ENCODE measurements at places on chromosomes 2 and 18.

GRCh38 chr2:31922542-31923408 lies 88.0 kb downstream of the MEMO1 start:
- DNase-seq: no peak

DNA sequence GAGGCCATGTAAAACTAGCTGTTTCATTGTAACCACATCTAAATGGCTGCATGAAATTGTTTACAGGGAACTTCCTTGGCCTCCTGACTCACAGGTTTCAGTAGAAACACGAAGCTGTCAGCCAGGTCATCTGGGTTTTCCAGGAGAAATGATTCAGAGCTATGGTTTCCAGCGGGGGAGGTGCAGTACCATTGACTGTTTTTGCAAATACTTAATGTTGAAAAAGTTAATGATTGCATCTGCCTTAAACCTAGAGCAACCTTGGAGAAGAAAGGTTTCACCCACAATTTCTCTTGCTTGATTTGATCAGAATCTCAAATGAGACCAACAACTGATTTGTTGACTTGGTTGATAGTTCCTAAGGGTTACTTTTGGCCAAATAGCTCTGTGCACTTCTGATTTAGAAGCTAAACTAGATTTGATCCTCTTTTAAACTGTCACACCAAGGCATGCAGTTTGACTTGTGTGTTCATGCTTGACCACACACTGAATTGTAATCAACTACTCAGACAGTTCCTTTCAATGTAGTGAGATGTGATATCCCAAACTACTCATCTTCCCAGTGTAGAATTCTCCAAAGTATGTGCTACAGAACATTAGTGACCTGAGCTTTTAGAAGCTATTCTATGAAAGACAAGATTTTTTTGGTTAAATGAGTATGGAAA lies 193.5 kb upstream of the CHST9 start:
- no peak for DNase-seq

DNA sequence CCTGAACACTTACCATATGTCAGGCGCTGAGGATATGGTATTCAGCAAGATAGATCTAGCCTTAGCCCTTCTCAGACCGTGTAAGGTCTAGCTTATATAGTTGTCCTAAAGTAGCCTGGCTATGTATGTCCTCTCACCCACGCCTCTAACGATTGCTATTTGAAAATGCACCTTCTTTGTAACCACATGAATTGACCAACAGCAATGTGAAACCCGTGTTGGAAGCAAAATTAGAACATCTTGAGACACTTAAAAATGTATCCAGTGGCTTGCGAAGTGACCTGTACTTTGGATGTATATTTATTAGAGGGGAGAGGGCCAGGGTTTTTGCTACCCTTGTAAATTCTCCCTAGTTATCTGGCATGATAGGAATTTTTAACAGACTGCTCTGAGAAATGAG lies 860.0 kb upstream of the ZEB2 start:
- no peak for DNase-seq

- DNase-seq: no peak
Observed at GRCh38 chr2:240857039-240858008, 11.3 kb upstream of the AGXT start.

DNA sequence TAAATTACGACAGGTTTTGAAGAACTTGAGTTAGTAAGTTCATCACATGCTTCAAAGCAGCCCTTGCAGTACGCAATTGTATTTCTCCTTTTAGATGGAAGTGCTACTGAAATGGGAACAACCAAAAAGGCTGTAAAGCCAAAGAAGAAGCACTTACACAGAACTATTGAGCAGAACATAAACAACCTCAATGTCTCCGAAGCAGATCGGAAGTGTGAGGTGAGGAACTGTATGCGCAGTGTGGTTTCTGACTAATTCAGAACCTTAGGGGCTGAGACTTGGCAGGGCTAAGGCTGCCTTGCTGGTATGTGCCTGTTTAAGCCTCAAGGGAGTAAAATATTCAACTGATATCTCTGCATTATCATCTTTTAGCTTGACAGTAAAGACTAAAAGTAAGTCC lies 8.4 kb downstream of the NCAPH start:
- DNase-seq: no peak

DNA sequence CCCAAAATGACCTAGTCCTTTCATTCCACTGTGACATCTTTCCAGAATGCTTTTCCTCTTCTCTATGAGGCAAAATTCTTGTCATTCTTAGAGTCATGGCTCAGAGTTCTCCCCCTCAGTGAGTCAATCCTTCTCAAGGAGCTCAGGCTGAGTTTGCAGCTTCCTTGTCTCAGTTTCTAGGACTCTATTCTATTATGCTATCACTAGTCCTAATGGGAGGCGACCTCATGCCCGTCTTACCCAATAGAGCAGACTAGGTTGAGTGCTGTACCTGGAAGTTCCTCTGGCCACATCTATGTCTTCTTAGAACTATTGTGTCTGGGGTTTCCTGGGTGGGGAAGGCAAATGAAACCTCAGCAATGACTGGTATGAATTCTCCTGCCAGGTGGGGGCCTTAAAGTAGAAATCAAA lies 51.5 kb downstream of the HAUS1 start:
- DNase-seq: no peak

- no peak for DNase-seq
Observed at GRCh38 chr2:6309415-6310255, 556.1 kb downstream of the CMPK2 start.

DNA sequence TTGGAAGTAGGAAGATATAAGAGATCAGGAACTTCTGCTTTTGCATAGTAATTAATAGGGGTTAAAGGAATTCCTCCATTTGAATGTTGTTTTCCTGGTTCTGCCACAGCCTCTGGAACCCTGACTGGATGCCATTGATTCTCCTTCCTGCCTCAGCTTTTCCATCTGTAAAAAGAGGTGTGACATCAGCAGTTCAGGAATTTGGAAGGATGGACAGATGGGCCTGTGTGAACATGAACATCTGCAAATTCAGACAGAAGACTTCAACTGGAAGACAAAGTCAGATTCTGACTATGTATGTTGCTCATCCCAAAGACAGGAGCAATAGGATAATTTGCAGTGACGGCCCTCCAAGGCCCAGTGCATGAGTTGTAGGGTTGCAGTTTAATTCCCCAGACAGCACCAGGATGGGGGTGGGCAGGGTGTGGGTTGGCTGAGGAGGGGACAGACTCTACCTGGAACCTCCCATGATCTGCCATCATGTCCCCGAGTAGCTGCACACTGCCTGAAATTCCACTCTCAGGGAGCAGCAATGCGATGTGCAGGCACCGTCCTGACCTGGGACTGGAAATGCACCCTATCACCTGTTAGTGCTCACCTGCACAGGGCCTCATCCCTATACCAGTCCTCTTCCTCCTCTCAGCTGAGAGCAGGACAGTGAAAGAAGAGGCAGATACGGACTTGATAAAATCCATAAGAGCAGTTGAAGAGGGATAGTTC lies 98.9 kb upstream of the EPAS1 start:
- DNase-seq: no peak

DNA sequence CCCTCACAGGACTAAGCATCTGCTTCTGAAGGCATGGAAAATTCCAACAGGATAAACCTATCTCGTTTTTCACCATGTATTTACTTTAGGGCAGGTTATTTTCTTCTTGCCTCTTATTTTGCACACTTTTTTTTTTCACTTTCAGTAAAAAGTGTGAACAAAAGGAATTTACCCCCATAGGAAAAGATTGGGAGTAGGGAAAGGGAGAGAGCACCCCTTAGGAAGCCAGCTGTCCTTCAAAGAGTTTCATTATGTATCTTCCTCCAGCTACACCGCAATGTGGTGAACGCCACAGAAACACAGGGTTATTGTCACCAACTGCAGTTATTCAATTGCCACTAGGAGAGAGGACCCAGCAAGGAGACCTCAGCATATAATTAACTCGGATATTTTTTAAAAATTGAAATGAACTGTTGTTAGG lies 286.2 kb upstream of the VRK2 start:
- DNase-seq: no peak

DNA sequence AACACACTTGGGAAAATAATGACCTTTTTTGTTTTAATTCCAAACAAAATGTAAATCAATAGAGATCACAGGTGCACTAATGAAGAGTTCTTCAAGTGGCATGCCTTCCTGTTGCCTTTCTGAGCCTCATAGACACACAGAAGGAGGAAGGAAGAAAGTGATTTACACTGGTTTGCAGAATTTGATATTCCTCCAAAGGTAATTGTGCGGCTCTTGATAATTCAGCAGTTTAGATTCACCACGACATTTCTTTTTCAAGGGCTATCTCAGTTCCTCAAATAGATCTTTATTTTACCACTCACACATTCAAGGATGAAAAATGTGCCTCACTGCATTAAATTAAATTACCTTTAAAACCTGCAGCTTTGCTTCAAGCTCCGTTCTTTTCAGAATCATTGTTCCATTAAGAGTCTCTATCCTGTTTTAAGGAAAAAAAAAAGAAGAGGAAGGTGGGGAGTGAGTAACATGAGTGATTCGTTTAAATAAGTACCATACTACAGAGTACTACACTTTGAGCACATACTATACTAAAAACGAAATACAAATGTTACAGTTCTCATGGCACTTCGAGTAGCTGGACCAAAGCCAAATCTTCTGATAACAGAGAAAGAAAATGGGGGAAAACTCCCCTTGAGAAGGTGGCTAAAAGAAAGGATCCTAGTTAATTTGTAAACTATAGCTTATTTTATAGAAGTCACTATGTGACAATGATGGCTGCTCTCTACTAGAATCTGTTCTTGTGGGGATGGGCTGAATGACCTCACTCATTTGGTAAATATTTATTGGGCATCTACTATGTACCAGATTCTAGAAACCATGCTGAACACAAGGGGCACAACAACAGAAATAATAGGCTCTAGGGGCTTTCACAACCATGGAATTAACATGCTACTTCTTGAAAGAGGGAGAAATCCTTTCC lies 16.6 kb downstream of the CYTIP start:
- DNase-seq: no peak

- DNase-seq: no peak
Observed at GRCh38 chr2:42138163-42139015, 30.8 kb upstream of the EML4 start.

All from activated naive CD4-positive, alpha-beta T cell (primary cell).